ENCODE measurements at places on chromosomes 1 and 21.

- no peak for DNase-seq
Measured at GRCh38 chr1:15485636-15486035, 9.7 kb downstream of the CELA2B start.

DNA sequence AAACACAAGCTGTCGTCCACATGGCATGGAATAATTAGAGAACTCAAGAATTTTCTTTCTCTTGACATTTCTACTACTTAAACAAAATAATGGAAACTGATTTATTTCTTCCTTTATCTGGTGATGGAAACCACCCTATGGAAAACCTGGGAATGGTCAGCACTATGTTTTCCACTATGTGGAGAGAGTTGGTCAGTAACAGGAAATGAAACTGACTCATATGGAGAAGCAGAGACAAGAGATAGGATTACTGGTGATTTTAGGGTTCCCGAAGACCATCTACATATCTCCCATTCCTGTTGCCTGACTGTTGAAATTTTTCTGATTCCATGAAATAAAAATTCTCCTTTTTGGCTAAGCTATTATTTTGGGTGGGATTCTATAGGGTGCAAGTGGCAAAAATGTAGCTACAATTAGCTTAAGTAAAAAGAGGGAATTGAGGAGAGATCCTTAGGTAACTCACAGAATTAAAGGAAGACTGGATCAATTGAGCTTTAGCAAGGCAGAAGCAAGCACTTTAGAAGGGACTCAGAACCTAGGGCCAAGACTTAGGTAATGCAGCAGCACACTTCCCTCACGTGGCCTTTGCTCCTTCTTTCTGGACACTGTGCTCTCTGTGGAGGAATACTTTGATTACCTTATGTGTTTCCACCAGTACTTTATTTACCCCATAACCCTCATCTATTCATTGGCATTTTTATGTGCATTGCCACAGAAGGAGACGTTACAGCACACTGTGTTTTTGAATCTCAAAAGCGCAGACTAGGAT, 89.6 kb downstream of the LEPR start:
- DNase-seq = no peak

- no peak for DNase-seq
Measured at GRCh38 chr21:15978215-15978738, 248.5 kb downstream of the USP25 start.

- DNase-seq = no peak
Measured at GRCh38 chr21:39232861-39233291, 49.6 kb upstream of the PSMG1 start.

Measured in NCI-H2171 treated with DMSO at 0.1 percent for 48 hours (cell line).